NCI-H2171 (cell line): ENCODE measurements at places on chromosomes 7 and 10.

DNA sequence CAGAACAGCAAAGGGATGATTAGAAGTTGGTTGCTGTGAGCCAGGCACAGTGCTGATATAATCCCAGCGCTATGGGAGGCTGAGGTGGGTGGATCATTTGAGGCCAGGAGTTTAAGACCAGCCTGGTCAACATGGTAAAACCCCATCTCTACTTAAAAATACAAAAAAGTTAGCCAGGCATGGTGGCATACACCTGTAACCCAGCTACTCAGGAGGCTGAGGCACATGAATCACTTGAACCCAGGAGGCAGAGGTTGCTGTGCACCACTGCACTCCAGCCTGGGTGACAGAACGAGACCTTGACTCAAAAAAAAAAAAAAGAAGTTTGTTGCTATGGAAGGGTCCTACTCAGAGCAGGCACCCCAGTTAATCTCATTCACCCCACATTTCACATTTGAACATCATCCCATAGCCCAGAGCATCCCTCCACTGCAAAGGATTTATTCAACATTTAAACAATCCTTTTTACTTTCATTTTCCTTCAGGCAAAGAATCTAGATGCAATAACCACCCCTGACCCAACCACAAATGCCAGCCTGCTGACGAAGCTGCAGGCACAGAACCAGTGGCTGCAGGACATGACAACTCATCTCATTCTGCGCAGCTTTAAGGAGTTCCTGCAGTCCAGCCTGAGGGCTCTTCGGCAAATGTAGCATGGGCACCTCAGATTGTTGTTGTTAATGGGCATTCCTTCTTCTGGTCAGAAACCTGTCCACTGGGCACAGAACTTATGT lies 4.1 kb downstream of the IL6 start:
- DNase-seq: no peak

DNA sequence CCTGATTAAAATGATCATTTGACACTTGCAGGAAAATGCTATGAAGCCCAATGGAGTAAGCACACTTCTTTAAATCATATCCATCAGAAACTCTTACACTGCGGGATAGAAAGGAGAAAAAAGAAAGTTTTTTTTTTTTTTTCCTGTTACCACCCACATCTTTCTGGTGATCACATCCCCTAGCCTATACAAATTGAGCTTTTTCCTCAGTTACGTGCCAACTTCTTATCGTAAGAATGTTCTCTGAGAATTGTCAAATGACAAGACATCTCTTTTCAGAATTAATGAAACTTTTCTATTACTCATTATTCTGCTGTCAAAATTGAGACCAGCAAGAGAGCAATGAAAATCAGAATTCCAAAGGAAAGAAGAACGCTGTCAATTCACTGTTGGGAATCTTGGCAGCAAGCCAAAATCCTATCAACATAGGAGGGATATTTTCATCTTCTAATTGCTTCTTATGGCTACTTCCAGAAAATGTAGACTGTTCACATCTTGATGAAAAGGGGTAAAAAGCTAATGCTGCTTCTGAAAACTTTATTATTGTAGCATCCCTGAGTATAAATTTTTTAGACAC lies 179.5 kb downstream of the ADAM12 start:
- DNase-seq: peak; percentile 8

DNA sequence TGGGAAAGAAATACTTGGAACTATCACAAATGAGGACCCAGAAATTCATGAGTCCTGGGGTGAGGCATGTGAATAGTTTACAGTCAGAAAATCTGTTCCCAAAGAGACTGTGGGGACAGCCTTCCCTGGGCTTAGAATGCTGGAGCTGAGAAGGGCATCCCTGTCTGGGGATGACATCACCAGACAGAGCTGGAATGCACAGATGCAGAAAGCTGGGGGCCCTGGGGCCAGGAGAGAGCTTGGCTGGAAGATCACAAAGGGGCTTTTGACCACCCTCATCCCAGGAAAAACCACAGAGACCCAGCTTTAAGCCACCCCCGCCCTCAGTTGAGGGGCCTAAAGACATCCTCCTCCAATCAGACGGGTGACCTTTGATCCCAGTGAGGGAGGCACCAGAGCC lies 264.5 kb downstream of the PLXNA4 start:
- DNase-seq: no peak

DNA sequence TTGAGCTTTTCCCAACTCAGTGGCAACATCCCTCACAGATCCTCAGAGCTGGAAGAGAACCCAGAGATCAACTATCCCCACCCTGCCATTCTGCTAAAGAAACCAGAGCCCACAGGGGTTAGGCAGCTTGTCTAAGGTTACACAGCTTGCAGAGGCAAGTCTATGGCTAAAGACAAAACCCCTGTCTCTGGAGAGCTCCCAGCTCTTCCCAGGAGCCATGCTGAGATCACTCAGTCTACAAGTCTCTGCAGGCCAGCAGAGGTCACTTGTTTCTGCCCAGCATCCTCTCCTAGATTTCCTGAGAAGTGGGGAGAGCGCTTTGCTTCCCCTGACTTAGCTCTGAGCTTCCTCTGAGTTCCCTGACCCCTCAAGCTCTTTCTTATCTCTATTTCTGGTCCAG lies 28.5 kb upstream of the LOXL4 start:
- no peak for DNase-seq

DNA sequence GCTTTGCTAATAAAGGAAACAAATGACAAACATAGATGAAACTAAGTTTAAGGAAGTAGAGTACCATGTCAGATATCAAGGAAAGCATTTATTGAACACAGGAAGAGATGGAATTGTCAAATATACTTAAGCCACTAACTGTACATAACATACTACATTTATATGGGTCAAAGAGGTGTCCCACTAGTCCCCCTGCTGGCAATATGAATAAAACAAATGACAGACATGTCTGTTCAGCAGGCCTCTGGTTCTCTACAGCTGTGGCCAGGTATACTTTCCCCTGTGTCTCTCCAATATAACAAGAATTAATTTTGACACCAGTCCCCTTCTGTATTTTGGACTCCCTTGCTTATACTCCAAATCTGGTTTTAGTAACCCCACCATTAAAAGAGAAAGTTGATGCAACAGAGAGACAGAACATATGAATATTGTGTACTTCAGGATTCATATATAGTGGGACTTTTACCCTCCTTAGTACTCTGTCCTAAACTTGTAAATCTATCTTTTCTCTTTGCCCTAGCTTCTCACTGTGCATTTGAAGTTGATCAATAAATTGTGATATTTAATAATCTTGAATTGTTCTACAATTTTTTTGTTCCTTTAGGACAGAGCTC lies 42.9 kb downstream of the CD36 start:
- no peak for DNase-seq

GRCh38 chr7:158393926-158394625 lies 193.5 kb downstream of the PTPRN2 start:
- no peak for DNase-seq
